Left hindlimb (tissue), 1 donor: ENCODE measurements at places on chromosomes 7 and 10.

DNA sequence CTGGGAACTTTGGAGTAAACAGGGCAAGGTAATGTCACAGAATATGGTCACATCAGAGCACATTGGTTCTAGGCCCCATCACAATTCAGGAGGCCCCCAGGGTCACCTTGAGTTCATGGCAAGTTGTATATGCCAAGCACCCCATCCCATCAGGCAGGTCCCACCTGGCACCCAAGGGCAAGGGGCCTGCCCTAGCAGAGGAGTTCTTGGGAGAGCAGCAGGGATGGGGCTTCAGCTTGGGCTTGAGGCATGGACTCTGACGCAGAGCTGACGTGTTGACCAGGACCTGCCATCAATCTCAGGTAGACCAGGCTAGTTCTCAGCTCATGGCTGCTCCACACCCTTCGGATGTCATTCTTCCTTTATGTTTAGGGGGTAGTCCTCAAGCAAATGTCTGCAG is 20.9 kb downstream of the PLAC9 start:
- DNase-seq = no peak

- no peak for DNase-seq
These were observed 3.4 kb downstream of the CLEC2L start for GRCh38 chr7:139526578-139527544.

GRCh38 chr7:47422611-47423010 is 159.3 kb downstream of the TNS3 start:
- DNase-seq = no peak

GRCh38 chr10:93319096-93319495 is 163.0 kb downstream of the MYOF start:
- DNase-seq = no peak

- no peak for DNase-seq
These were observed 168.3 kb downstream of the UBE2H start for GRCh38 chr7:129784437-129784782.

DNA sequence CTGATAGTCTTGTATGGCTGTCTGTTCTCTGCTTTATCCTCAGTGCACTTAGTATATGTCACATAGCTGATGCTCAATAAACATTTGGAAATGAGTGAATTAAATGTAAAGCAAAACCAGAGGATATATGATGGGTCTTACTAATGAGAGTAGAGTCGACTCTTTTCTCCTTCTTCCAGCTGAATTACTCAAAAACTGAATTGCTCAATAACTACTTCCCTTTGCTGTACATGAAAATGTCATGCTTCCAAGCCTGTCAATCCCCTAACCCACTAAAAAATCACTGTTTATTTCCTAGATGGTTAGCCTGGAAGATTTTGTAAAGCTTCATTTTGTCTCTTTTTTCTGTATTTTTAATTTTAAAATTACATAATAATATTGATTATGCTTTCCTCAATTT is 88.0 kb downstream of the OR13A1 start:
- no peak for DNase-seq

- peak; percentile 58 for DNase-seq
These were observed 23.7 kb downstream of the SRRM3 start for GRCh38 chr7:76225379-76225778.

DNA sequence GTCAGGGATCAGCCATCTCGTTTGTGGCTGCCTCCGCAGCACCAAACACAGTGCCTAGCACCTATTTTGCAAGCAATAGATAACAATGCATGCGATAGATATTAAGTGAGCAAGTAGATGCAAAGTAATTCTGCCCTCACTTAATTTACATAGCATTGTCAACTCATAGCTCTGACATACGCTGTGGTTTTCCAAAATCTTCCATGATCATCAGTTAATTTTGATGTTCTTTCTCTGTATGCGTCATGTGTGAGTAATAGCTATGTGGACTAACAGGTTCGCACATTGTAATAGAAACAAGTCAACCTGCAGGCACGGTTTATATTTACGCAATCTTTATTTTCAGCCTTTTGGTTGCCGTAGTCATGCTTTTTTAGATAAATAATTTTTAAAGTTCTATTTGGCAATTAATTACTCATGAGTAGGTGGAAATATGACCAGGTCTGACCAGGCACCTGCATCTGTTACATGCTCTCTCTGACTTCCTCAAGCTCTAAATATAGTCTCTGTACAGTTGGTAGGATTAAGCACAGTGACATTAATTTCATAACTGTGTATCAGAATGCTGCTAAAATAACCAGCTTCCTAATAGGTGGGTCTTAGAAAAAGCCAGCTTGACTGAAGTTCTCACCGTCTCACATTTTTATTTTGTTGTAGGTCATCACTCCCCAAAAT is 13.3 kb downstream of the MAP3K8 start:
- no peak for DNase-seq

DNA sequence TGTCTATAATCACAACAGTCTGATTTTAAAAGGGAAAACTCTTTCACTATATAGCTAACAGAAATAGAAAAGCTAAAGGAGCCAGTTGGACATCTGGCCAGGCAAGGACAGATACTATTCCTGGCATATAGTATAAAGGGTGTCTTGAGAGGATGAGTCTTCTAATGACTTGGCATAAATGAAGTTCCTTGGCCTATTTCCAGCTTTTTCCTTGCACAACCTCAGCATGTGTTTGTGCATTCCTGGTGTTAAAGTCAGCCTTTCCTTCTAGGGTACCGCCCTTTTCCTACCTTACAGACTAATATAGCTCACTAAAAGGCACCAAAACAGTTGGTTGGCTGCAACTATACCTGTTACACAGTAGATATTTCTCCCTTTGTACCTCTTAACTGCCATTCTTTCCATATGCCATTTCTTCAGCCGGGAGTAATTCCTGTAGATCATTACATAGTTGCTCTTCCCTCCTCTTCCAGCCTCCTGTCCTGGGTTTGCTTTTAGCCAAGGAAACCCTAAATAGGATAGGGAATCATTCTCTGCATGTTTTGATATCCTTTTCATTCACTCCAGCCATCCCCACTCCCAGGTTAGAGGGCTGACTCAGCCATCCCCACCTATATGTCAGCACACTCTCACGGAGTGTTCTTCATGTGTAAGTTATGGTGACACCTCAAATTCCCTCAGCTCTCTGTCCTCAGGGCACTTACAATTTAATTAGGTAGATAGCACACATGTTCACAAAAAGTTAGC is 102.1 kb upstream of the MDFIC start:
- DNase-seq = no peak

GRCh38 chr10:6136215-6137201 is 47.7 kb downstream of the RBM17 start:
- DNase-seq = no peak

GRCh38 chr10:60846173-60846572 is 67.9 kb downstream of the CDK1 start:
- no peak for DNase-seq

GRCh38 chr10:126538439-126539135 is 131.9 kb downstream of the C10orf90 start:
- DNase-seq = no peak

DNA sequence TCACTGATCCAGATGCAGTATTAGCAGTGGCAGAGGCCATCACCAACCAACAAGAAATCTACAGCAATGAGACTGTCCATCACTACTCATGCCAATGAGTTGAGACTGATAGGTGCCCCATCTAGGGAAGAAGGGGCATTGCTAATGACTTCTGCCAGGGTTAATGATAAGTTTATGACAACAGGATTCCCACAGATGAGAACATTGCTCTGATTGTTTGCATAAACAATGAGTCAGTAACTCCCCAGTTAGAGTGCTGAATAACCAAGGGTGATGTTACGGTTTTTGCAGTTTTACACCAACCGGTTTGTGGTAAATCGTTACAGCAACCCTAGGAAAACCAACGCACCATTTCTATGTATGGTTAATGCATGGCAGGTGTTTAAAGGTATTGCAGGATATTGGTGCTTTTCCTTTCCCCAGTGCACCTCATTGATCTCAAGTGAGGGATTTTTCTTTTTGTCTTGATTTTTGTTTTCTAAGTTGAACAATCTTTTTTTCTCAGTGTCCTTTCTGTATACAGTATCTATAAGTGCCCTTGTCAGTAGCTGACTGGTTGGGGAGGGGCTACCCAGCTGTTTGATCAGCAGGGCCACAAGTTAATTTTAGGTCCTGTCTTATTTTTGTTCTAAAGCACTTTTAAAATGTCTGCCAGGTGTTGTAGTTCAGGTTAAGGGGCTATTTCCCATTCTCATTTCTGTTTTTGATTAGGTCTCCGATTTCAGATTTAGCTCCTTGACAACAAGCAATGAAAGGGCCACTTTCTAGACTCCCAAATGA is 3.9 kb upstream of the CSGALNACT2 start:
- DNase-seq = no peak

- no peak for DNase-seq
These were observed 94.1 kb downstream of the CDCA7L start for GRCh38 chr7:21851559-21851967.

DNA sequence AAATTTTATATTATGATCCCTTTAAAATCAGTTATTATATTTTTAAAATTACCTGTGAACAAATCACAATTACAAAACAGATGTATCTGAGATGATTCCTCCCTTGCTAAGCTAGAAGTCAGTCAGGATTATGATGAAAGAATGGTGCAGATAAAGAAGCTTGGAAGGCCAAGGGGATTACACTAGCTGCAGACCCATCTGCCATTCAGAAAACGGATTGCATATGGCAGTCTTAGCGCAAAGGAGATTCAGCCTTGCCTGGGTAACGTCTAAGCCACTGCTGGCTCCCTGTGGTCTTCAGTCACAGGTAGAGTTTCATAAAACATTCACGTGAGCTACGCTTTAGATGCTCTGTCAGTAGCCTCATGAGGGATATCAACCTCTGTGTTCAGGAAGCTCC is 222.2 kb downstream of the POU6F2 start:
- no peak for DNase-seq

- peak; percentile 49 for DNase-seq
These were observed 816 bp downstream of the DMTF1 start for GRCh38 chr7:87152897-87153641.

GRCh38 chr7:88449410-88449809 is 142.7 kb upstream of the STEAP4 start:
- no peak for DNase-seq

DNA sequence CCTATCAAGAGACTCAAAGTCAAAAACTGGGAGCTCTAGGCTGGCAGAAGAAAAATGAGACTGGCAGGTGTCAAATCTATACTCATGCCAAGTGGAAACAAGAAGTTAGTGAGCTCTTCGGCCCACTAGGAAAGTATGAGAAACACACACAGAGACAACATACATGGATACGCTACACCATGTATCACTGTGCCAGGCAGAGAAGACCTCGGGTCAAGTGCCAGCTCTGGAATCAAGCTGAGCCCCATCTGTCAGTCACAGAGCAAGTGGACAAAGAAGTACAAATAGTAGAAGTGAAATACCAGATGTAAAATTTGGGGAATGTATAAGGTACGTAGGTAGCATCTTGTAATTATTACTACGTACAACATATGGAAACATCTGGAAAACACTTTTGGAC is 62.4 kb downstream of the FAM13C start:
- no peak for DNase-seq

DNA sequence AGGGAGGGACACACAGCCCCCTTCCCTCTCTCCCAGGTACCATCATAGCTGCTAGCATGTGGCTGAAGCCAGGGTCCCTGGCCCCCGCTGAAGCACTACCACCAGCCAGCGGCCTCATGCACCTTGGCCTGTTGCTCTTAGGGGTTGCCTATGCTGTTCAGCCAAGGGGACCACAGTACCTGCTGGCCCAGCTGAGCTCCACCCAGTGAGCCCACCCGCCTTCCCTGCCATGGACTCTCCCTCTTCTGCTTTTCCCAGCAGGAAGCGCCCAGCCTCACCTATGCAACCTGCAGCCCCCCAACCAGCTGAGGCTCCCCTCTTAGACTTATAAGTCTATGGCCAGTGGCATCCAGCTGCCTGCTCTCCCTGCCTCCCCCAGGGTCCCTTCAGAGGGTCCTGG is 8.7 kb upstream of the MTPAP start:
- no peak for DNase-seq

GRCh38 chr10:6128591-6129251 is 39.9 kb downstream of the RBM17 start:
- DNase-seq = no peak

DNA sequence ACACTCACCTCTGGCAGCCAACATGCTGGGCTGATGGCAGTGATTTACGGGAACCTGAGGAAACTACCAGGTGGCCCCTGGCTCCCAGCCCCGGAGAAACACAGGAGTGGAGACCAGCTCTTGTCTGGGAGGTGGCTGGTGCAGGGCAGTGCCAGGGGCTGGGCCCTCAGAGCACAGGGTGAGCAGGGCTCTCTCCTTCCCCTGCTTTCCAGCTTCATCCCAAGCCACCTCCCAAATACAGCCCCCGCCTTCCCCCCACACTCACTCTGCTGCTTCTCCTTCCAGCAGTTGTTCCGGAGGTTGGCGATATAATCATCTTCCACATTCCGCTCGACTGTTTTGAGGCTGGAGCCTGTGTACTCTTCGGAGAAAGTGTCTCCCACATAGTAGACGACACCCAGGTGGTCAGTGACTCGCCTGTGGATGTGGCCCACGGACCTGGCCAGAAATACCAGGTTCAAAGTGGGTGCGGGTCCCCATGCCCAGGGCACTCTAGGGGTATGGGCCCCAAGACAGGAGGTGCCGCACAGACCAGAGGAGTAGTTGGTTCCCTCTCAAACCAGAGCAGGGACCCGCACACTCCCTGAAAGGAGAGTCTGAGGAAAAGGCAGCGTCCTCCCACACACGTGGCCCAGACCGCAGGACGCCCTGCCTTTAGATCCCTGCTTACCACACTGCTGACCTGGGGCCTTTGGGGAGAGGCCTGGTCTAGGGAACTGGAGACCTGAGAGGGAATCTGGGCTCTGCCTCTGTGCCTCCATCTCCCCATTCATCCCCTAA is 18.3 kb downstream of the DNAJB12 start:
- peak; percentile 36 for DNase-seq

- DNase-seq = no peak
These were observed 33.5 kb downstream of the CARD11 start for GRCh38 chr7:3010161-3010560.

- DNase-seq = no peak
These were observed 81.3 kb downstream of the C10orf105 start for GRCh38 chr10:71638064-71638821.

DNA sequence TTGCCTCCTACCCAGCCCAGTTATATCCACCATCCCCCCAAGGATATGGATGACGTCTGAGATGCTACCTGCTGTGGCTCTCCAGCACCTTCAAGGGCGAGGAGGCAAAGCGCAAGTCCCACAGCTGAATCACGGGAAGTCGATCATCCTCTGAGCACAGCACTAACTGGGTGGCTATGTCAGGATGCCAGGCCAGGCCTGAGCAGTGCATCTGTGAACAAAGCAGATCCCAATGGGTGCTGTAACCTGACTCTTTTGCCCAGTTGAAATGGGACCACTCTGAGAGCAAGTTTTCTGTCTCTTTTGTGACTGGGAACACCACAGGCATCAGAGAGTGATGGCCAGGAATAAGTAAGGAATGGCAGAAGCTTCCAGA is 12.3 kb downstream of the SEC31B start:
- no peak for DNase-seq
